Neural progenitor cell (in vitro differentiated cells): ENCODE measurements at places on chromosomes 1 and 21.

- DNase-seq: no peak
These were observed 459.7 kb downstream of the KIF26B start for GRCh38 chr1:245614476-245614875.

DNA sequence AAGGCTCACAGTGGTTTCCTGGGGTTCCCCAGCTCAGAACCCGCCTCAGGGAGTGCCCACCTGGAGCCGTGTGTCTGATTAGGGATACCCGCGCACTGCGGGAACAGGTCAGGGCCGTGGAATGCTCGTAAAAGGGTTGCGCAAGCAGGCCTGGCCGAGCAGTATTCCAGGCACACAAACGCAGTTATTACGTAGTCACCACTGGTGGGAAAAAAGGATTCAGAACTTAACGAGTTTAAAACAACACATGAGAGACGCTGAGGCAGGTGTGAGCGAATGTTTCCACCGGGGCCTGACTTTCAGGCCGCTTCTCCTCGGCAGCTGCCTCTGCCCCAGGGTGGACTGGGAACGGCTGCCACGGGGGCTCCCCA is 18.2 kb downstream of the PLCH2 start:
- DNase-seq: no peak

GRCh38 chr1:55057956-55058298 is 18.6 kb downstream of the PCSK9 start:
- DNase-seq: no peak

DNA sequence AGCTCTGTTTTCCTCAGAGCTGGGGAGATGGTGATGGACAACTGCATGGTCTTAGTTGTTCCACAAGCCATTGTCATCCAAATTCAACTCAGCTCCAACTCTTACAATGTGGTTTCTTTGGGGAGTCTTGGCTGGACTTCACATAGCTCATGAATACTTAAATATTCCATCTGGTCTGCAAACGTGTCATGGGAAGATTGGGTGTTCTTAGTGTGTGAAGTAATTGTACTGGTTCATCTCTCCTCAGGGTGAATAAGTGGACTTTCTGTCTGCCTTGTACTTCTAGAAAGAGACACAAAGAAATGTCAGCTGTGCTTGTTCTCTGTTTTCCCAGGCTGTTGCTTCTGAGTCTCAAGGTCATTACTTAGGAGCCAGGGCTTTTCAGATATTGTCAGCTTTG is 106.6 kb downstream of the VPS13D start:
- DNase-seq: peak; percentile 25

DNA sequence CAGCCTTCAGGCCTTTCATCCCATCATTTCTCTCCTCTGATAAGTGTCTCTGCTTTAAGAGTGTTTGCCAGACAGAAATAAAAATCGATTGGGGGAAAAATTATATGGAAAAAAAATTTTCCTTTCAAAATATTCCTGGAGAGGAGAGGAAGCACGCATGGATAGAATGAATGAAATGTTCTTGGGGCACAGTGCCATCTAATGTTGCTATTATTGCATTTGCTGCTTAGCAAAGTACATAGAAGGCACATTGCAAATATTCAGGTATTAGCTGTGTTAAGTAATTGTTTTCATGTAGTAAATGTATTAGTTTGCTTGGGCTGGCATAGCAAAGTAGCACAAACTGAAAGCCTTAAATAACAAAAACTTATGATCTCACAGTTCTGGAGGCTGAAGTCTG is 18.1 kb downstream of the B3GALT5 start:
- no peak for DNase-seq

- DNase-seq: no peak
These were observed 377.0 kb upstream of the USP24 start for GRCh38 chr1:55592122-55592521.

- DNase-seq: no peak
These were observed 3.0 kb downstream of the RBBP5 start for GRCh38 chr1:205118752-205119151.
